ENCODE measurements at places on chromosomes 11 and 22.
A peak's percentile ranks its signal among the peaks of the same experiment; 100 is the strongest.

DNA sequence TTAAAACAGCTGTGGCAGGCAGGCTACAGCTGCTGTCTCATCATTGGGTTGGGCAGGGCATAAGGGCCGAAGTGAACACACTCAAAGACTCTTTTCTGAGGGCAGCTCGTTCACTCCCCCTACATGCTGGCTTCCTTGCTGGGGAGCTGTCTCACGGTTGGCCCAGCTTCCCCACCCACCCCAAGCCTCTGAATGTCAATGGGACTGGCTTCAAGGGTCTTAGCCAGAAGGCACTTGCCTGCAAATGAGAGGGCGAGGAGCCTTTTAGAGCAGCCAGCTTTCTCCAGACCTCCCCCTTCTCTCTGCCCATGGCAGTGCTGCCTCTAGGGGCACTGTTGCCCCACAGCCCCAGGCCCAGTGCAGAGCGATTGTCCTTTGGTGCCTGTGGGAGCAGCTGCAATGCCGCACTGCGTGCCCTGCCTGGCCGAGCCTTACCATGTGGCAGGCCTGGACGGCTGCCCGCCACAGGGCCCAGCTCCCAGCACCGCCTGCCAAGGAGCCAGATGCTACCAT, 94.7 kb upstream of the RASSF10 start:
- H3K27ac ChIP-seq = no peak overlapping the region
- H3K36me3 ChIP-seq = no peaks in the 10 kb centered on the region
- DNase-seq = peak; percentile 25
- H3K27me3 ChIP-seq = no peaks in the 10 kb centered on the region
- no peak overlapping the region for H3K4me3 ChIP-seq

- DNase-seq = no peak
- no peaks in the 10 kb centered on the region for H3K4me1 ChIP-seq
- no peaks in the 10 kb centered on the region for H3K27me3 ChIP-seq
- H3K27ac ChIP-seq = no peak overlapping the region
Measured at GRCh38 chr22:44442851-44443595, 55.0 kb downstream of the RTL6 start.

GRCh38 chr11:1508986-1509385, 22.4 kb upstream of the MOB2 start:
- H3K36me3 ChIP-seq = no peaks in the 10 kb centered on the region
- H3K4me3 ChIP-seq = no peak overlapping the region
- H3K27me3 ChIP-seq = no peaks in the 10 kb centered on the region
- H3K4me1 ChIP-seq = peaks cover 16% of the 10 kb centered on the region
- no peak overlapping the region for H3K27ac ChIP-seq

- H3K4me3 ChIP-seq = peak within 1 kb of the TSS; percentile 71
- no peaks in the 10 kb centered on the region for H3K27me3 ChIP-seq
- H3K36me3 ChIP-seq = no peaks in the 10 kb centered on the region
- peak; percentile 84 for DNase-seq
- peak within 1 kb of the TSS; percentile 77 for H3K27ac ChIP-seq
Measured at GRCh38 chr11:61827571-61828378, at the start of gene FADS2. Gene FADS2, plus strand, starts transcription at chr11:61828300. Its CDS starts 91 bp downstream, at chr11:61828391.

- no peak for DNase-seq
- H3K27me3 ChIP-seq = no peaks in the 10 kb centered on the region
- no peaks in the 10 kb centered on the region for H3K36me3 ChIP-seq
- no peak overlapping the region for H3K4me3 ChIP-seq
- H3K4me1 ChIP-seq = no peaks in the 10 kb centered on the region
- no peak overlapping the region for H3K27ac ChIP-seq
Measured at GRCh38 chr22:21073482-21073881, 27.7 kb downstream of the LRRC74B start.

- no peak for DNase-seq
- H3K36me3 ChIP-seq = no peaks in the 10 kb centered on the region
- no peaks in the 10 kb centered on the region for H3K27me3 ChIP-seq
Measured at GRCh38 chr22:25448435-25449051, 115.9 kb upstream of the GRK3 start.

- H3K27me3 ChIP-seq = no peaks in the 10 kb centered on the region
- H3K36me3 ChIP-seq = no peaks in the 10 kb centered on the region
- H3K27ac ChIP-seq = no peak overlapping the region
- H3K4me3 ChIP-seq = no peak overlapping the region
- DNase-seq = no peak
Measured at GRCh38 chr11:113623114-113623513, 83.0 kb downstream of the TMPRSS5 start.

- H3K4me3 ChIP-seq = peak overlapping the region; percentile 22
- H3K36me3 ChIP-seq = no peaks in the 10 kb centered on the region
- H3K4me1 ChIP-seq = no peaks in the 10 kb centered on the region
Measured at GRCh38 chr22:27614006-27614649, 187.4 kb downstream of the MN1 start.

DNA sequence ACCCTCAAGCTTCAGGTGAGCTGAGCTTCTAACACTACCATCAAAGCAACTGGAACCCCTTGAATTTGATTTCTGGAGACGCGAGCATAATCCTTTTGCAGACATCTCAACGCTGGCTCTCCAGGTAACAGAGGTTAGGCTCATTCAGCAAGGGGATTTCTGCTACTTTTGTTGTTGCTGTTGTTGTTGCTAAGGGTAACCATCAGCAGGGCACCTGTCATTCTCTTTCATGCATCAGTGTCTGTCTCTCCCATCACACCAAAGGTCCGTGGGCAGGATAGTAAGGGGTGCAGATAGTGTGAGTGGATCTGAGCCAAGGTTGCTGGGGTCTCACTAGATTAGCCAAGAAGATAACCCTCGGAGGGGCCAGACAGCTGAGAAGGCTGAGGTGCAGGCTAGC, 90.3 kb downstream of the TP53I11 start:
- no peak overlapping the region for H3K4me3 ChIP-seq
- no peaks in the 10 kb centered on the region for H3K36me3 ChIP-seq
- H3K4me1 ChIP-seq = no peaks in the 10 kb centered on the region
- H3K27me3 ChIP-seq = no peaks in the 10 kb centered on the region
- no peak for DNase-seq

- no peak overlapping the region for H3K27ac ChIP-seq
- H3K27me3 ChIP-seq = peaks cover 4% of the 10 kb centered on the region
Measured at GRCh38 chr22:19645391-19645790, 68.9 kb upstream of the SEPTIN5 start.

DNA sequence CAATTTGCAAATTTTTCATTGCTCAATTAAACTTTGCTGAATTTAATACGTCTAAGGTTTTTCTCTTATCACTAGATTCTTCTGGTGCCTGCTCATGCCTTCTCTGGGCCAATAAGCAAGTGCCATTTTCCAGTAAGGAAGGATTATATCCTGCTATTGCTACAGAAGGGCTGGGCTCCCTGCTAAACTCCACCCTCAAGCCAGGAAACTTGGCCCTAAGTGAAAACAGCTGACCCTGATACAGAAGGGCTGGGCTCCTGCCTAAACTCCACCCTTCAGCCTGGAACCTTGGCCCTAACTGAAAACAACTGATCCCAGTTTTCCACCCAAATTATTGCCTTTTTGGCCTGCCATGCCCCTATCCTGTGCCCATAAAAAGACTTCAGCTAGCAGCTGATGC, 385.3 kb downstream of the DYNC2H1 start:
- H3K27me3 ChIP-seq = no peaks in the 10 kb centered on the region
- H3K4me1 ChIP-seq = no peaks in the 10 kb centered on the region
- no peaks in the 10 kb centered on the region for H3K36me3 ChIP-seq
- no peak overlapping the region for H3K4me3 ChIP-seq
- DNase-seq = no peak

DNA sequence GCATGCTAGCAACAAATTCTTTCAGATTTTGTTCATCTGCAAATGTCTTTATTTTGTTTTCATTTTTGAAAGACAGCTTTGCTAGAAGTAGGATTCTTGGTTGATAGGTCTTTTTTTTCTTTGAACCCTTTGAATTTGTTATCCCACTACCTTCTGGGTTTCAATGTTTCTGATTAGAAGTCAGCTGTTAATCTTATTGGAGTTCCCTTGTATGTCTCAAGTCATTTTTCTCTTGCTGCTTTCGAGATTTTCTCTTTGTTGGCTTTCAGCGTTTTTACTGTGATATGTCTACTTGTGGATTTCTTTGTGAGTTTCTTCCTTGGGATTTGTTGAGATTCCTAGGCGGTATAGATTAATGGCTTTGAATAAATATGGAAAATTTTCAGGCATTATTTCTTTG, 27.2 kb upstream of the MS4A8 start:
- no peak overlapping the region for H3K4me3 ChIP-seq
- H3K27ac ChIP-seq = no peak overlapping the region
- no peaks in the 10 kb centered on the region for H3K4me1 ChIP-seq
- no peak for DNase-seq
- H3K27me3 ChIP-seq = no peaks in the 10 kb centered on the region

- H3K4me3 ChIP-seq = no peak overlapping the region
- no peaks in the 10 kb centered on the region for H3K4me1 ChIP-seq
- DNase-seq = no peak
- no peak overlapping the region for H3K27ac ChIP-seq
- H3K27me3 ChIP-seq = no peaks in the 10 kb centered on the region
Measured at GRCh38 chr11:7196396-7197146, 55.1 kb upstream of the SYT9 start.

DNA sequence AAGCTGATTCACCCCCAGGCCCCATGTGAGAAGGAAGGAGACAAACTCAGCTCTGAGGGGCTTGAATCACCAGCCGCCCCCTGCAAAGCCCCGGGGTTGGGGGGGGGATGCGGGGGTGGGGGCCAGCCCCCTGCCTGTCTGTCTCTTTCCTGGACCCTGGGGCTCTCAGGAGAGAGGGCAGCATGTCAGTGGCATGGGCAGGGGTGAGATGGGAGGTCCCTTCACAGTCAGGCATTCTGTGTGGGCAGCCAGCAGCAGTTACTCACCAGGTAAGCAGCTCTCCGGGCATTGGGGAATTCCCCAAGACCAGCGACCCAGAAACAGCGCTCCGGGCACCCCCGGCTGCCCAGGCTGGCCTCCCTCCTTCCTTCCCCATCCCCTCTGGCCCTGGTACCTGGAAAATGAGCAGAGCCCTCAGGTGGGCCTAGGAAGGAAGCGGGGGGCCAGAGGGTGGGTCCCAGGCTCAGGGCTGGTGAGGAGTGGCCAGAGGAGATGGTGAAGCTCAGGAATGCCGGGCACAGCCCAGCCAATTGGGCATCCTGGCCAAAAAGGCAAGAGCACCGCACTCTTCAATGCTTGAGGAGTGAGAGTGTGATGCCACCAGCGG, 4.2 kb upstream of the LIF start:
- no peak overlapping the region for H3K27ac ChIP-seq
- DNase-seq = no peak
- H3K4me1 ChIP-seq = peaks cover under 1% of the 10 kb centered on the region
- no peaks in the 10 kb centered on the region for H3K27me3 ChIP-seq
- H3K36me3 ChIP-seq = no peaks in the 10 kb centered on the region

DNA sequence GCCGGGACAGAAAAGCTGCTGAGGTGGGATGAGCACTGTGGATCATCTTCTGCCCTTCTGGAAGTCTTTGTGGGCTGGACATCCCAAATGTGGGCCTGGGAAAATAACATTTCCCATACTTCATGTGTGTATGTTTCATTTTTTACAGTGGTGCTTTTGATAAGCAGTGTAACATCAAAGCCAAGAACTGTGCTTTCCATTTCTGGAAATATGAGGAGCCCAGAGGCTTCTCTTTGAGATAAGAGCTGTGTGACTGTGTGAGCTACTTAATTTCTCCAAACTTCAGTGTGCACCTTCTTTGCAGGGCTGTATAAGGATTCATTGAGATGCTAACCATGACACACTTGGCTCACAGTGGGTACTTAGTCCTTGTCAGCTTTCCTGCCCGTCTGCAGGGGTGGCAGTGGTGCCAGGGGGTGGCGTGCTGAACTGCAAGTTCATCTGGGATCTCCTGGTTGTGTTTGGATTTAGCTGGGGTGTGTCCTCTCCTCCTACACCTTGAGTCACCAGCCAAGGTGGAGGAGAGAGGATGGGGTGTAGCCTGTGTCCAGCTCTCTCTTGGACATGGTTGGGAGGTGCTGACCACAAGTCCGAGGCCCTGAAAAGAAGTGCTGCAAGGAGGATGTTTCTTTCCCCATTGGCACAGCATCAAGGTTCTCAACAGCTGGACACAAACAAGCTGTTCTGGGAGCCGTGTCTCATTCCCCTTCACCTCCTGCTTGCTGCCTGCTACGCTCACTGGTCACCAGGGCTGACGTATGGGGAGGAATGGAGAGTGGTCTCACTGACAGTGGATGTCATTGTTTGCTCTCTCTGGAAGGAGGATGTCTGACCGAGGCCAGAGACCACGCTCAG, 139.4 kb downstream of the TEAD1 start:
- H3K27ac ChIP-seq = peak overlapping the region; percentile 63
- no peak for DNase-seq
- no peaks in the 10 kb centered on the region for H3K27me3 ChIP-seq
- H3K4me3 ChIP-seq = no peak overlapping the region
- H3K36me3 ChIP-seq = no peaks in the 10 kb centered on the region
- H3K4me1 ChIP-seq = peaks cover 2% of the 10 kb centered on the region

DNA sequence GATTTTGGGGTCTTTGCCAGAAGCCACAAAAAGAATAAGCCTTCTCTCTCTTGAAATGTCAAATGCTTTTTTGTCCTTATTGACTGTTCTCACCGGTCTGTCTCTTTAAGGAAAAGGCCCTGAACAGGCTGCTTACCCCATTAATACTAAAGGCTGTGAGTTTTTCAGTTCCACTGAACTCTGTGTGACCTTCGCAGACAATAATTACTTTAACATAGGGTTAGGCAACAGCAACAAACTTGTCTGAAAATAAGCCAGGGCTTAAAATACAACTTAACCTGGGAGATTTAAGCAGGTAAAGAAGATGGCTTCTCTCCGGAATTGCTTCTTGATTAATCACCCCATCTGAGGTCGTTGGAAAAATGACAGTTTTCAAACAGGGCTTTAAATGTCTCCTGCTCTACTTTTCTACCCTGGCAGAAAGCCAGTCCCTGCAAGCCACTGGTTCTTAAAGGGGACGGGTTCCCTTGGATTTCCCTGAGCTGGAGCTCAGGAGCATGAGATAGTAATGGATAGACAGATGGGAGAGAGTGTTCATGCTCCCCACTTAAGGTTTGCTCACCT, 69.4 kb downstream of the ARL14EP start:
- H3K4me3 ChIP-seq = no peak overlapping the region
- no peak for DNase-seq
- no peaks in the 10 kb centered on the region for H3K4me1 ChIP-seq
- H3K36me3 ChIP-seq = no peaks in the 10 kb centered on the region
- H3K27ac ChIP-seq = peak overlapping the region; percentile 6
- H3K27me3 ChIP-seq = no peaks in the 10 kb centered on the region

DNA sequence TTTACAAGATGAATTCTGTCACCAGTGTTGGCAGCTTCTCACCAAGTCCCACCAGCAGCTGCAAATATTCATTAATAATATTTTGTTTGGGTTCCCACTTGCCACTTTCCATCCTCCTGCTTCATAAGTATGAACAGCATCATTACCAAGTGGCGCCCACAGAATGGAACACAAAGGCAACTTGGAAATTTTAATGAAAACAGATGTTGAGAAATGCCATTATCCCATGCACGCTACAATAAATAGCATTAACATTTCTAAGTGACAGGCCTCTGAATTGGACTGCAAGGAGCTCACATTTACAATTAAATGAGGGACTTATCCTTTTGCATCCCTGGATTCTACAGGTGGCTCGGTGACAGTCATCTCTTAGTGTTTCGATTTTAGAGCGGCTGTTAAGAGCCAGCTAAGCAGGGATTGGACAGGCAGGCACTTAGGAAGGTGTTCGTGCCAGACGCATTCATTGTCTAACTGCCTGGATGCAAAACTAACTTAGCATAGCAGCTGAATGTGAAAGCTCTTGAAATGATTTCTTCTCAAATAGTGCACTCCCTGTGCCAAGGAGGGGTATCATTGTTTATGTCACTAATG, 170.3 kb downstream of the KIRREL3 start:
- no peaks in the 10 kb centered on the region for H3K4me1 ChIP-seq
- no peak overlapping the region for H3K4me3 ChIP-seq
- no peak overlapping the region for H3K27ac ChIP-seq

- peaks cover 7% of the 10 kb centered on the region for H3K4me1 ChIP-seq
- no peak for DNase-seq
- no peaks in the 10 kb centered on the region for H3K36me3 ChIP-seq
Measured at GRCh38 chr11:61571869-61572268, 9.0 kb downstream of the SYT7 start.
